T-cell (primary cell): ENCODE measurements at places on chromosomes 6 and 20. TPM values are rescaled to one million over a fixed set of nuclear protein-coding genes. Genes with fewer than 3 reads are reported as not detected.

Gene NKX2-2
- total RNA-seq, result not detected

DNA sequence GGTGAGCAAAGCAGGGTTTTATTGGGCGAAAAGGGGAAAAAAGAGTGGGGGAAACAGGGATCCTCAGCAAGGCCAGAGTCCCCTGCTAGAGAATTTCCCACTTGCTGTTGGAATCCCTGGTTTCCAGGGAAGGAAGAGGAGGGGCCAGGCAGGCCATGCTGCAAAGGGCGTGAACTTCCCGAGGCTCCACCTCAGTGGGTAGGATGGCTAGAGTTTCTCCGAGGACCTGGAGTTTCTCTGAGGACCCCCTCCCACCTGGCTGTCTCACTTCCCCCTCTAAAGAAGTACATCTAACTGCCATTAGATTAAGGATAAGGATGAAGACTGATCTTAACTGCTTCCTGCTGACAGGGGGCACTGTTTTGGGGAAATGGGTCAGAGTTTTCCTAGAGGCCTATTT is 1239.3 kb upstream of the GJE1 start:
- H3K4me1 ChIP-seq, result no peaks in the 10 kb centered on the region
- no peak overlapping the region for H3K4me3 ChIP-seq
- no peaks in the 10 kb centered on the region for H3K36me3 ChIP-seq
- no peaks in the 10 kb centered on the region for H3K27me3 ChIP-seq
- H3K27ac ChIP-seq, result no peak overlapping the region

- no peak overlapping the region for H3K27ac ChIP-seq
- H3K36me3 ChIP-seq, result no peaks in the 10 kb centered on the region
- no peak overlapping the region for H3K4me3 ChIP-seq
- H3K4me1 ChIP-seq, result no peaks in the 10 kb centered on the region
- no peaks in the 10 kb centered on the region for H3K27me3 ChIP-seq
- no peak for DNase-seq
Observed at GRCh38 chr6:51107769-51108203, 289.1 kb downstream of the TFAP2B start.

Gene RGS17
- 0.30 TPM for total RNA-seq

GRCh38 chr6:163786995-163787671 is 372.6 kb downstream of the QKI start:
- H3K4me3 ChIP-seq, result no peak overlapping the region
- no peaks in the 10 kb centered on the region for H3K4me1 ChIP-seq
- no peak overlapping the region for H3K27ac ChIP-seq
- H3K36me3 ChIP-seq, result no peaks in the 10 kb centered on the region

GRCh38 chr6:11778648-11779328 is at the start of gene ADTRP:
ADTRP (minus strand) TSS chr6:11778803; CDS start chr6:11778759, 44 bp downstream.
- no peak for DNase-seq
- H3K4me1 ChIP-seq, result no peaks in the 10 kb centered on the region
- H3K27me3 ChIP-seq, result no peaks in the 10 kb centered on the region
- no peak within 1 kb of the TSS for H3K4me3 ChIP-seq
- H3K36me3 ChIP-seq, result no peaks in the 10 kb centered on the region
- no peak within 1 kb of the TSS for H3K27ac ChIP-seq

- no peaks in the 10 kb centered on the region for H3K4me1 ChIP-seq
- no peak overlapping the region for H3K27ac ChIP-seq
- no peaks in the 10 kb centered on the region for H3K36me3 ChIP-seq
- H3K4me3 ChIP-seq, result no peak overlapping the region
- H3K27me3 ChIP-seq, result peaks cover 15% of the 10 kb centered on the region
Observed at GRCh38 chr20:24116611-24117010, 128.0 kb upstream of the GGTLC1 start.

DNA sequence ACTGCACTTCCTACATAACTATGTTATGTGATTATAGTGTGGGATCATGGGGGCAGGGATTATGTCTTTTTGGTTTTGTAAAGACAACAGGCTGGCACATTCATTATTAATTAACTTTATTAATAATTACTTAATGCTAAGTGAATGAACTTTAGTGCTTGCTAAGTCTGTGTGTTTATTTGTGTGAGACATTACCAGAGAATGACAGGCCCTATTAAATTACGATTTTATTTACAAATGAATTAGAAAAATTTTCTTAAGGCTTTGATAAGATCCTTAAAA is 100.9 kb downstream of the CD83 start:
- no peaks in the 10 kb centered on the region for H3K36me3 ChIP-seq
- no peak for DNase-seq
- peaks cover 4% of the 10 kb centered on the region for H3K27me3 ChIP-seq

DNA sequence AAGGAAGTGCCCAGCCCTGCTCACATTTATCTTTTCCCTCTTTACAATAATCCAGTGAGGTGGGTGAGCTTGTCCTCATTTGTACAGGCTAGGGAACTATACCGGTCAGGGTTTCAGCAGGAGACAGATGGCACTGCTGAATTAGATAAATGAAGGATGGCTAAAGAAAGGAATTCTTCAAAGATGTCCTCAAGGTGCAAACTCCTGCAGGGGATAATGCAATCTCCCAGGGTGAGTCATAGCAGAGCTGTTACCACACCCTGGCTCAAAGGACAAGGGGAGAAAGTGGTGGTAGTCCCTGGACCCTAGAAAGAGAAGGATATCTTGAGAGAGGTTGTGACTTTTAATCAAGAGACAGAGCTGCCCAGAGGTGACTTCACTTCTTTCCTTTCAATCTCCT is 66.7 kb downstream of the RFPL4B start:
- no peaks in the 10 kb centered on the region for H3K4me1 ChIP-seq
- DNase-seq, result no peak
- no peaks in the 10 kb centered on the region for H3K36me3 ChIP-seq
- no peaks in the 10 kb centered on the region for H3K27me3 ChIP-seq

DNA sequence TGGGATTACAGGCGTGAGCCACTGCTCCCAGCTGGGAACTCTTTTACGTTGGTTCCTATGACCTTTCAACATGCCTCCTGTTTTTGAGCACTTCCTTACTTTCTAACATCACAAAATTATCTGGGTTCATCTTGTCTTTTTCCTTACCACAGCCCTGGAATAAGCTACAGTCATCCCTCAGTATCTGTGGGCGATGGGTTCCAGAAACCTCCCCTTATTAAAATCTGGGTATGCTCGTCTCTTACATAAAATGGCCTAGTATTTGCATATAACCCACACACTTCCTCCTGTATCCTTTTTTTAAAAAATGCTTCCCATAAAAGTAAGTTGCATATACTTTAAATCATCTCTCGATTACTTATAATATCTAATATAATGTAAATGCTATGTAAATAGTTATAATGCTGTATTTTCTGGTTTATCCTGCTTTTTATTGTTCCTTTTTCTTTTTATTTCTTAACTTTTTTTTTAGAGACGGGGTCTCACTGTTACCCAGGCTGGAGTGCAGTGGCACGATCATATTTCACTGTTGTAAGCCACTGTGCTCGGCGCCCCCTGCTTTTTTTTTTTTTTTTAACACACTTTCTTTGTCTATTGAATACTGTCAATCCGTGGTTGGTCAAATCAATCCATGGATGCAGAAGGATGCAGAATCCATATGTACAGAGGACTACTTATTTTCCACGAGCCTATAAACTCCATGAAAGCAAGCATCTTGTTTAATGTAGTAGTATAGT is 9.2 kb downstream of the RPF2 start:
- H3K27ac ChIP-seq, result no peak overlapping the region
- no peaks in the 10 kb centered on the region for H3K36me3 ChIP-seq
- no peaks in the 10 kb centered on the region for H3K4me1 ChIP-seq
- H3K27me3 ChIP-seq, result no peaks in the 10 kb centered on the region

DNA sequence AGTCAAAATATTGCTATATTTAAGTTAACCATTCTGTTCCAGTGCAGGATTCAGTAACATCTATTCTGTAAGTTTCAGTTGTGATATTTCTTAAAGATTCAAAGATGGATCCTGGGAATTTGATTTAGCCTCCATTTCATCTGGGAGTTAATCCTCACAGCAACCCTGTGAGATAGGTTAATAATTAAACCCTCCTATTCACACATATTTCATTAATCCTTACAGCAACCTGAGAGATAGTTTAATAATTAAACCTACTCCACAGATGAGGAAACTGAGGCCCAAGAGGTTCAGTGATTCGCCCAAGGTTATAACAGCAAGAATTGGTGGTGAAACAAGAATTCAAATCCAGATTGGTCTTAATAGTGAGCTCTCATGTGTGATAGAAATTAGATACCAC is 10.9 kb upstream of the ZBTB2 start:
- H3K36me3 ChIP-seq, result peaks cover 24% of the 10 kb centered on the region
- no peak overlapping the region for H3K27ac ChIP-seq
- H3K4me3 ChIP-seq, result no peak overlapping the region
- no peaks in the 10 kb centered on the region for H3K27me3 ChIP-seq
- peaks cover 19% of the 10 kb centered on the region for H3K4me1 ChIP-seq
- DNase-seq, result no peak

- H3K4me3 ChIP-seq, result no peak overlapping the region
- no peaks in the 10 kb centered on the region for H3K27me3 ChIP-seq
- no peak for DNase-seq
Observed at GRCh38 chr6:21426841-21427490, 166.6 kb upstream of the SOX4 start.

GRCh38 chr20:33624399-33624798 is 37.7 kb upstream of the C20orf144 start:
- no peaks in the 10 kb centered on the region for H3K27me3 ChIP-seq
- H3K36me3 ChIP-seq, result peaks cover 10% of the 10 kb centered on the region
- peaks cover 3% of the 10 kb centered on the region for H3K4me1 ChIP-seq

DNA sequence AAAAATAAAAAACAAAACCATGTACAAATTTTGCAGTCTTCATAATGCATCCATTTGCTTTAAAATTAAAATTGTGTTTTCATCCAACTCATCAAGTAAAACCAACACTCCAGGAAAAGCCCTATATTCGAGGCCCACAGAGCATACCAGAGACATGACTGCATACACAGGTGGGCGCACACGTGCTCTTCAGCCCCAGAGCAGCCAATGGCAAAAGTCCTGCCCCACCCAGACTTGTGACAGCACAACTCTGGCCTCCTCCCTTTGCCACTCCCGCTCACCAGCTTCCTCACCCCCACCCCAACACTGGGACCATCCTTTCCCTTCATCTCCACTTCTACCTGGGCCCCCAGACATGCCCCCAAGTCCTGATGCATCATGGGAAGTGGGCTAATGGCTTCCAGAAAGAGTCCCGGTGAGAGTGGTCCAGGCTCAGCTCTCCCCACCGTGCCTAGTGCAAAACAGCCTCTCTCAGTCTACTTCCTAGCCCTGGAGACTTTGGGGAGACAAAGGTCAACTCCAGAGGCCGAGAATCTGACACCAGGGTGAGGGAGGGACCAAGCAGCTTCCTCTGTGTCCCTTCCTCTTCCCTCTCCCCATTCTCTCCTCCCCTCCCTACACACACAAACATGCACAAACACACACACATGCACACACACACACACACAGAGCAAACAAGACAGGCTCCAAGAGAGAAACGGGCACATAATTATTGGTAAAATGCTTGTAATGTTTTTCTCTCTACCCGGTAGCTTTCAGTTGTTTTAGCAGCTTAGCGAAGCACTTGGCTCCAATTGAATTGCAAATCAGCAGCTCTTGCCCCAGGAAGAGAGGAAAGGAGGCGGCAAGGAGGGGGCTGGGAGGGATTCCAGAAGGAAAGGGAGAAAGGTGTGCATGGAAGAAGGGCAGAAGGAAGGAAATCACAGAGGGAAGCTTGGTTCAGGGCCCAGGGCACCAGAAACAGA is 14.3 kb downstream of the GRM4 start:
- no peak overlapping the region for H3K4me3 ChIP-seq
- peaks cover 83% of the 10 kb centered on the region for H3K27me3 ChIP-seq
- no peak overlapping the region for H3K27ac ChIP-seq
- no peaks in the 10 kb centered on the region for H3K4me1 ChIP-seq
- no peak for DNase-seq

DNA sequence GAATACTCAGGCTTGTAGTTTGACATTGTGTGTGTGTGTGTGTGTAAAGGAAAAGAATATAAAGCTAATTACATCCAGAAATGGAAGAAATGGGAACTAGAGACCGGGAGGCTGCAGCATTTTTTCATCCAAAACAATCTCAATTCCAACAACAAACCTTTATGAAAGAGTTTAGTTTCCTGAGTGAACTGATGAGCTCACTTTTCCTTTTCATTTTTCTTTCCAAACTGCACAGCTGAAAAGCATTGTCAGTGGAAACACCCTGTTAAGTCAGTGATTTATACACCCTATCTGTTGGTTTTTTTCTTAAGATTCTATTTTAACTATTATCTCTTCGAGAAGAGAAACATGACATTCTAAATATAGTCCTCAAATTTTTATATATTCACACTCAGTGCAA is 130.9 kb downstream of the RFPL4B start:
- H3K4me3 ChIP-seq, result no peak overlapping the region
- no peaks in the 10 kb centered on the region for H3K4me1 ChIP-seq
- H3K27me3 ChIP-seq, result no peaks in the 10 kb centered on the region
- no peak for DNase-seq
- no peaks in the 10 kb centered on the region for H3K36me3 ChIP-seq
- H3K27ac ChIP-seq, result no peak overlapping the region

Gene POPDC3
- not detected for total RNA-seq

DNA sequence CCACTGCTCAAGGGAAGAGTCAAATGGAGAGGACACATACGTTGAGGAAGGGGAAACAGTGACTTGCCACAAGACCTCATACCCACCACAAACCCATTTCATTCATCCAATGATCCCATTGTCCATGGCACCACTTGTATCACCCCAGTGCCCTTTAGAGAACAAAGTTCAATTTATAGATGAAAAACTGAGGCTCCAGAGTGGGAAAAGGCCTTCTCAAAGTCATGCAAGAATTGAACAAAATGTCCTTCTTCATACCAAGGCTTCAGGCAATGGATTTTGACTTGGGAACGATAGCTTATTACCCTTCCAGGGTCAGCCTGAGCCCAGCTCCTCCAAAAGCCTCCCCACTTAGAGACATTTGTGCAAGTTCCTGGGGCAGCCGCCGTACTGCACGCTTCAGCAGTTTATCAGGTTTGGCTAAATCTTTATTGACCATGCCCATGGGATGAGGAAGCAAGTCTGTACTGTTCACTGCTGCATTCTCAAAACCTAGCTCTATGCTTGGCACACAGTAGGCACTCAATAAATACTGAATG is 47.3 kb upstream of the MRPS10 start:
- no peak overlapping the region for H3K27ac ChIP-seq
- H3K4me3 ChIP-seq, result no peak overlapping the region
- no peaks in the 10 kb centered on the region for H3K4me1 ChIP-seq
- H3K27me3 ChIP-seq, result no peaks in the 10 kb centered on the region

Gene MOG
- not detected for total RNA-seq

DNA sequence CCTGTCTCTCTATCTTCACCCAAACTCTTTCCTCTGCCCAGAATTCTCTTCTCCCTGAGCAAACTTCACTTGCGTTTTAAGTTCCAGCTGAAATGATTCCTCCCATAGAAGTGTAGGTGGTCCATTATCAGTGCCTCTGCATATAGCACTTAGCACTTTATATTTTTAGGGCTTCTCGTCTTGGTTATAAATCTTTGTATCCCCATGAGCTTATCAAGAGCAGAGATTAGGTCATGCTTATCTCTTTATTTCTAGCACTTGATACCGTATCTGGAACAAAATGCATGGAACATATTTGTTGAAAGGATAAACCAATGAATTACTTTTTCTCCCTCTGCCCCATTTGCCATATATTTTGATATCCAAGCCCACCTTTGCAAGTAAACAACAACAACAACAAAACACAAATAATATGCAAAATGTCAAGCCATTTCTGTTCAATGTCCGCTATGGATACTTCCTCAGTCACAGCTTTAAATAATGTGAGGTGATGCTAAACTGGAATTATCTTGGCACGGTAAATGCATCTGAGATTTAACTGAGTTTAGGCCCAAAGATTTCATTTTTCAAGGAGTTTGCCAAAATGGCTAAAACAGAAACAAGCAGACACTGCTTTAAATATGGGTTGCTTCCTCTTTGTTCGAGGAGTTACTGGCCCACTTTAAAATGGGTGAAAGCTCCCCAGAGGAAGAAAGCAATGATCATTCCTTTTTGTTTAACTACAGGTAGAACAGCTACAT is 106.2 kb upstream of the STMND1 start:
- no peak overlapping the region for H3K4me3 ChIP-seq
- DNase-seq, result no peak
- H3K27me3 ChIP-seq, result peaks cover 4% of the 10 kb centered on the region
- H3K36me3 ChIP-seq, result no peaks in the 10 kb centered on the region
